ENCODE measurements at places on chromosomes 4 and X.

GRCh38 chr4:145931403-145931802, 7.2 kb downstream of the ZNF827 start:
- no peak for DNase-seq

DNA sequence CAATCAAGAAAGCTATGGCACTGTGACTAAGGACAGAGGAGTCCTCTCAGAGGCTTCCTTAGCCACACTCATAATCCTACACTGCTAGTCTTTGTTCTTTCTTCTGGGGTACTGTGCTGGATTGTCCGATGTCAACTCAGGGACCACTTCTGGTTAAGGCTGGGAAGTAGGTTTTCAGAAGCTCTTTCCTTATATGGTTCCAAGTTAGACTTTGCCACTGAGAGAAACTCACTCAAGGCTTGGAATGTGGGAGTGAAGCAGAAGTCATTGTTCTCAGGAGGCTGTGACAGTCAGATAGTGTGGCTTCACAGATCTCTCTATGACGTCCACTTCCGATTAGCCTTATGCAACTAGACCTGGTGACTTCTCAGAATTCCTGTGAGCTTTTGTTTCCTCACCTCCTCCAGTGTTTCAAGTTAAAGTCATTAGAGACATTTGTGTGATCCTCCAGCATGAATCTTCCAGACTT, 317.3 kb upstream of the F9 start:
- no peak for DNase-seq

DNA sequence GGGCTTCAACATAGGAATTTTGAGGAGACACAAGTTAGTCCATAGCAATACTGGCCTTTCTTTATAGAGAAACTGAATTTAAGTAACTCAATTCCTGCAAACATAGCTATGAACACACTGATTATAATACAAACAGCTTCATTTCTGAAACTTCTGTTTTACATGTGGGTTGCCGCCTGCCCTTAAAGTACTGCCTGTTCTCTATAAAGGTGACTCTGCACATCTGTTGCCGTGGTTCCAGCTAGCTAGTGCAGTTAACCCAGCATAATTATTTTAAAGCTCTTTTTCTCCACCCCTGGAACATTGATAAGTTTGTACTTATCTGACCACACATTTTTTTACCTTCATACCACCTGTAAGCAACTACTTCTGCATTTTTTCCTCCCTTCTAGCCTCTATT, 177.6 kb downstream of the NWD2 start:
- no peak for DNase-seq

GRCh38 chrX:40459571-40460158, 121.1 kb upstream of the ATP6AP2 start:
- DNase-seq = no peak

- no peak for DNase-seq
These were observed 36.7 kb upstream of the NPNT start for GRCh38 chr4:105858466-105859040.

DNA sequence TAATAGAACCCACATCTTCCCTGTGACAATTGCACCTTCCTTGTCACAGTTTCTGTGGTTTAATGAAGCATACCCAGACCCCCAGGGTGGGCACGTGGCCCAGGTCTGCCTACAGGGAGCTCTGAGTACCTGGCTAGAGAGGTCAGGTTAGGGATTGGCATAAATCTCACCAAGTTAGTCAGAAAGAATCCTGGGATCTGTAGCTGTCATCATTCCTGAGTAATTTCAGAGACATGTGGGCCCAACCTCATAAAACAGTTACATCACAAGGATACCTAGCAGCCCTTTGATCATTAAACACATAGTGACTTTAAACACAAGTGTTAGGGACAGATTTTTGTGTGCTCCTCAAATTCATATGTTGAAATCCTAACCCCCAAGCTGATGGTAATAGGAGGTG, 123.0 kb downstream of the KDR start:
- no peak for DNase-seq

GRCh38 chr4:73859614-73860088, 6.6 kb downstream of the PF4V1 start:
- peak; percentile 47 for DNase-seq

DNA sequence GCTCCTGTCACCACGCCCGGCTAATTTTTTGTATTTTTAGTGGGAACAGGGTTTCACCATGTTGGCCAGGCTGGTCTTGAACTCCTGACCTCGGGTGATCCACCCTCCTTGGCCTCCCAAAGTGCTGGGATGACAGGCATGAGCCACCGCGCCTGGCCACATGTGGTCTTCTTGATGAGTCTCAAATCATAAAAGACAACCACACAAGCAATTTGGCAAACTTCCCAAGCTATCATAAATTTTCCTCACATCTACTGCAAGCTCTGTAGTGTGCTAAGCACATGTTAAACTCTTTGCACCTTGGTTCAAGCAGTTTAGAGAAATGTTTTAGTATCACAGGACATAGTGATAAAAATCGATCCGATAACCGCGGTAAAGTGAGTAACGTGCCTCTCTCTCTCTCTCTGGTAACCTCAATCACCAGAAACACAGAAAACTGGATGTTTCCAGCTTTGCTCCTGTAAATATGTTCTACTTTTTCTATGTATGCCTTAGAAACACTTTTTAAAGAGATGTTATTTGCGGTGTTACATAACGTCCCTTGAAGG, 256.8 kb downstream of the DHRSX start:
- peak; percentile 23 for DNase-seq

DNA sequence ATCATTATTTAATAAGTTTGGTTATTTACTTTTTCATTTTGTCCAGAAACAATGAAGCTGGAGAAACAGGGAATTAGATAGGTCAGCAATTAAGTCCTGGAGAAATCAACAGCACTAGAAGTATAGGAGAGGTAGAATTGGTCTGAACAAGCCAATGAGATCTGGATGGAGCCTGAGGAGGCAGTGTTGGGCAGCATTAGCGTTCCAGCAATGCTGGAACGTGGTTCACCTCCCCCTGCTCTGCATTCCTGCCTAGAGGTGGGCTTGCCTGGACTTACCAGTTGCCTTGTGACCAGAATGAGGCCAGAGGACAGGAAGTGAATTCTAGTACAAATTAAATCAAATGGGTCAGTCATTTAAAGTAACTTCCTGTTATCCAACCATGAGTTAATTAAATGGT, 4.6 kb downstream of the RASSF6 start:
- no peak for DNase-seq

DNA sequence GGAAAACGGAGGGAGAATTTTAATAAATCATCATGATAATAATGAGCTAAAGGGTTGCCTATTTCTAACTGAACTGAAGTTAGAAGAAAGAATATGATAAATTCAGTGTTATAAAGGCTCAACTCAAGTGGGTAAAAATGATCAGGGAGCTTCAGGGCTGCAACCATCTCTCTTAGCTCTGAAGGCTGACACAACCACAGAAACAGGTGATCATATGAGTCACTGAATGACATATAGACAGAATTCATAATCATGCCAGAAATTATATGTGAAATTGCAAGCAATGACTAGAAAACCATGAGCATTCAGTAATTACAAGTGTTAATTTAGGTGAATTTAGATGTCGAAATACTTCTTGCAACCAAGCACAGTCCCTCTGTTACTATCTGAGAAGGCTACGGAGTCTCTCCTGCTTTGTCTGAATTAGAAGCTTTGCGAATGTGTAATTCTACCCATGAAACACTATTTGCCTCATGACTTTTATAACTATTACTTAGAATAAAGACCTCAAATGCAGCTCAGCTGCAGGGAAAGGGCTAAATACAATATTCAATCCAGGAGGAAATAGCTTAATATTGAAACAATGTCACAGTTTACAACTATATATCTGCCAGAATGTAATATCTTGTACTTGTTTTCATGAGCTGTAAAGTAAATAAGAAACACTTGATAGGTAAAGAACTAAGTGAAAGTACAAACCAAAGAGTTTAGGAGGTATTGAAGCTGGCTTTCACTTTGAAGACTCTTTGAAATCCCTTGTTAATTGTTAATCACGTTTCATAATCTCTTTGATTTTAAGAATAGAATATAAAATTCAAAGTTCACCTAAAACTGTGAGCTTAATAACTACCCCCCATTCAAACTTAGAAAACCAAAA, 1972.6 kb downstream of the ARAP2 start:
- DNase-seq = no peak

- no peak for DNase-seq
These were observed 321.6 kb downstream of the ARHGAP10 start for GRCh38 chr4:148053298-148054003.

GRCh38 chr4:72305080-72305479, 263.9 kb downstream of the ADAMTS3 start:
- DNase-seq = no peak

DNA sequence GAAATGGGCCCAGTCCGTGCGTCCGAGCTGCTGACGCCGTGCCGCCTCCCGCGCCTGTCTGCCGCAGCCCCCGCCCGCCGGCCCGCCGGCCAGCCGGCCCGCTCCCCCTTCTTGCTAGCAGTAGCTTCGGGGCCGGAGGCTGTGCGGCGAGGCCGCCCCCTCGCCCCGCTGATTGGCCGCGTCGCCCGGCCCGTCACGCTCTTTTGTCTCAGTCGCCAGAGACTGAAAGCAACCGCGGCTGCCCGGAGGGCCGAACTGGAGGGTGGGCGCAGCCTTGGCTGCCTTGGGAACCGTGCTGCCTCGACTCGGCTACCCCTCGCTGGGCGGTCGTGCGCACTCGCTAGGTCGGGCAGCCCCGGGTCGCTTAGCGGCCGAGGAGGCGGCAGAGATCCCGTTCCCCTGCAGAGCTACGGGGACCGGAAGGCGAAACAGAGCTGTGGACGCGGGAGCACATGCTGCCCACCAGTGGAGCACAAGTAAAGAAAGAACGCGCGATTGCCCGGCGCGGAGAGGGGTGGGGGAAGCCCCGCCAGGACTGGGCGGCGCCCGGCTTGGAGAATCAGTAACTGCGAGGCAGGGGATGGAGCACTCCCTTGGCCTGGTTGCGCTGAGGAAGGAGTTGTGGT, at the start of gene ZCCHC18:
Gene ZCCHC18, plus strand, starts transcription at position 198 of the 626 bp plus-strand sequence. CDS start 1,589 bp downstream, outside the sequence.
- DNase-seq = peak; percentile 58

- no peak for DNase-seq
These were observed 39.3 kb downstream of the TAPT1 start for GRCh38 chr4:16186986-16187385.

- peak; percentile 7 for DNase-seq
These were observed 13.4 kb downstream of the PRPS2 start for GRCh38 chrX:12804655-12805054.

GRCh38 chr4:137660211-137660610, 127.9 kb upstream of the PCDH18 start:
- DNase-seq = peak; percentile 17

DNA sequence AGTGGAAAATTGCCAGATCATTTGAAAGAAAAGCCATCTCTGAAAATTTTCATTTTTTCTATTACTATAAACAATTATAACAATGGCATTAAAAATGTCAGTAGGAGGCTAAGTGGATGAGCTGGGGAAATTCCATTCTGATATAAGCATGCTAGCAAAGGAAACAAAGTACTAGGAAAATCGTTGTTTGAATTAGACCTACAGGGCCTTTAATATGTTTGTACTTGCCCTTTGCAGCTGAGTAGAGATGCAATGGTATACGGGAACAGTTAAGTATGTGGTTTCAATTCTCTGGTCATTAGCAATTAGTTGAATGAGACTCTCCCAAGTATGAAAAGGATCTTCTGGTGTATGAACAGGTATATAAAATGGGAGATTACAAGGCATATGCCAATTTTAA, 452.2 kb downstream of the PCDH11X start:
- DNase-seq = no peak

DNA sequence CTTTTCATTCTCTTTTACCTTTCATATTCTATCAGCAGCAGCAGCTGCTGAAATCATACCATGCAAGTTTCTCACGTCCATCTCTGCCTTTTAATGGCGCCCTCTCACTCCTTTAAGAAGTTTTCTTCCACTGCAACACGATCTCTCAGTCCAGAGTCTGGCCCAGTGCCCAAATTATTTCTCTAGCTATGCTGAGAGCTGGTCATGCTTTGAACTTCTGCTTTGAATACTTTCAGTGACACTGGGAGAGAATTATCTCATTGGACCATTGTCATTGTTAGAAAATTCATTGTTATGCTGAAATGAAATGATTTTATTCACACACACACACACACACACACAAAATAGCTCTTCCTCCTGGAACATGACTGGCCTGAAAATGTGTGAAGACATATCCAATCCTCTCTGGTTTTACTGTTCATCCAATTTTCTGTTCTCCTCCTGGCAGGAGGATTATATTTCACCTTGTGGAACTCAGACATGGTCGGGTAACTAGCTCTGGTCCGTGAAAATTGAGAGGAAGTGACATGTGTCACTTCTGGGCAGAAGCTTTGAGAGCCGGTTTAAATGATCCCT, 1.3 kb upstream of the PDHA1 start:
- no peak for DNase-seq

DNA sequence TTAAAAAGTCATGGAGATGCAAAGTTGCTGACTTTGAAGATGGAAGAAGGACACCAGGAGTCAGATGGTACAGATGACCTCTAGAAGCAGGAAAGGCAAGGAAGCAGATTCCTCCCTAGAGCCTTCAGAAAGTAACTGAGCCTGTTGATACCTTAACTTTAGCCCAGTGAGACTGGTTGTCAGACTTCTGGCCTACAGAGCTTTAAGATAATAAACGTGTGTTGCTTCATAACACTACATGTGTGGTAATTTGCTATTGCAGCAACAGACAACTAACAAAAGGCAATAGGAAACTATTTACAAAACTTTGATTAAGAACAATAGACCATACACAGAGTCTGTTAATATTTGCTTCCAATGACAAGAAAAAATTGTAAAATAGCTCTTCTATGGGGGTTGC, 102.0 kb upstream of the USP38 start:
- no peak for DNase-seq

DNA sequence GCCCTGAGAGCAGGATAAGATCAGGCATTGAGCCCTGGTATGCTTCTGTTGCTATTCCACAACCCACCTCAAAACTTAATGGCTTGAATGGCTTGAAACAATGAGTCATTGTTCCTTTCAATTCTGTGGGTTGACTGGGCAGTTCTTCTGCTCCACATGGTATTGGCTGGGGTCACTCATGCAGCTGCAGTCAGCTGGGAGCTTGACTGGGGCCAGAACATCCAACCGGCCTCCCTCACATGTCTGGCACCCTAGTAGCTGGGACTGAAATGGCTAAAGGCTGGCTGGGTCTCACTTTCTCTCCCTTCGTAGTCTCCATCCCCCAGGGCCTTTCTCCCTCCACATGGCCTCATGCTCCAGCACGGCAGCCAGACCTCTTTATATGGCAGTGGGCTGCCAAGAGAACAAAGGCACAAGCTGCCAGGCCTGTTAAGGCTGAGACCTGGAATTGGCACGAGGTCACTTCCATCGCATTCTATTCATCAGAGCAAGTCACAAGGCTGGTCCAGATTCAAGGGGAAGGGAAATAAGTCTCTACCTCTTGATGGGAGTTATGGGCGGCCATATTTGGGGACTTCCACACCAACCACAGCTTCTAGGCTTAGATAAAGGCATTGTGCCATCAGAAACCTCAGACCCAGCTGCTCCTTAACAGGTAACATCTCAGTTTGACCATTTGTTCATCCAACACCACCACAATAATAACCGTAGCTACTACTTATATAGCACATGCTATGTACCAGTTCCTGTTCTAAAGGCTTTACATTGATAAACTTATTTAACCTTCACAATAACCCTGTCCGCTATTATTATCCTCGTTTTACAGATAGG, 159.7 kb upstream of the ATP6AP2 start:
- peak; percentile 0 for DNase-seq
